ENCODE measurements at places on chromosomes 4 and X.

- DNase-seq = peak; percentile 9
These were observed 66.6 kb downstream of the BLTP1 start for GRCh38 chr4:122218762-122219161.

DNA sequence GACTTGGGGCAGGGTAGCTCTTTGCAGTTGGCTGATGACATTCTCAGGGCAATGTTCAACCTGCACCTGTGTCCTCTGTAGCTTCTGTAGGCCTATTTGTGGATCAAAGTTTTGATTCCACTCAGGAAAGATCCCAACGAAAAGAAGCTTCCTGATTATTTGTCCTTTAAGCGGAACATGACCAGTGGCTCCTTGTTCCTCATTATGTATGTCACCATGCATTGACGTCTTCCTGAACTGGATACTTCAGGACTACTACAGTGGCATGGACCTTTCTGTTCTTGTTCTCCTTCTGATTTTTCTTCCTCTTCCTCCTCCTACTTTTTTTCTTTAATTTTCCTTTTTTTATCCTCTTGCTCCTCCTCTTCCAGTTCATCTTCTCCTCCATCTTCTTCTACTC is 62.4 kb downstream of the NBDY start:
- no peak for DNase-seq

GRCh38 chr4:122156819-122157218 is 4.7 kb downstream of the BLTP1 start:
- no peak for DNase-seq

DNA sequence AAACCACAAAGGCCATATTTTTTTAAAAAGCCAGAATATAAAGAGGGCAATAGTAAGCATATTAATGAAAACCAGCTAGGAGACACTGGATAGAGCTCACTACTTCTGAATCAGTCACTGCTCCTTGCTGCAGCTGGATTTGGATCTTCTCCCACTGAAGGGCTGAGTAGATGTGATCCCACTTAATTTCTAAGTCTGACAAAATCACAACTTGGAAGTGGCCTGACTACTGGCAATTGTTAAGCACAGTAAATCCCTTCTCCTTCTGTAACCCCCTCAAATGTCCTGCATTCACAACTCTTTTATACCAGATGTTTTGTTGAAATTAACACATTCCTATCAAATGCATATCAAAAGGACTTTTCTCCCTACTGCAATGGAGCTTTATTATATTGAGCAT is 72.9 kb downstream of the AMMECR1 start:
- no peak for DNase-seq

DNA sequence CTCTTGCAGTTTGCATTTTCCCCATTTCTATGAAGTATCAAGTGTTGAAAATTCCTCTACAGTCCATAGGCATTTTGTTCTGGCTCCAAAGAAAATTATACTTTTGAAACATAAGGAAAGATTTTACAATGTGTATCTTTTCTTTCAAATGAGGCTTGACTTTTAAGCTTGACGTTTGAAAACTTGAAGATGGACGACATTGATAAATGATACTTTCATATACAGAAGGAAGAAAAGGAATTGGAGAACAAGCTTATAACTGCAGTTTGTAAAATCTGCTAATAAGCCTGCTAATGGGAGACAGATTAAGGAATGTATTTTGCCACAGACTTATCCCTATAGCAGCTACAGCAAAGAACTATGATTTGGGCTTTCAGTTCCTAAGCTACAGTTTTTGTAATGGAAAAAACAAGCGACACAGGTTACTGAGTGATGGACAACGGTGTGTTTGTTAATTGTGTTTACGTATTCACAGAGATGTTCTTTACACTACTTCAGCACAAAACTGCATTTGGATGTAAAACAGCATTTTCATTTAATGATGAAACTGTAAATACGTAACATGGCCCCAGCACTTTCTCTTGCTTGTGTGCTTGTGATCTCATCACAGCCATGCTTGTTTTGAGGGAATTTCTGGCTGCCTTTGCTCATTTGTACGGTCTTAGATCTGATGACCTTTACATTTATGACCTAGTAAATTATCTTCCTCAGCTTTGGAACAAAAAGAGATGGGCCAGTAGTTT is 83.2 kb upstream of the FAT1 start:
- DNase-seq = no peak

GRCh38 chrX:80807992-80808735 is 1.5 kb downstream of the BRWD3 start:
- DNase-seq = peak; percentile 83

- DNase-seq = peak; percentile 72
These were observed 213.1 kb upstream of the FAT1 start for GRCh38 chr4:186936496-186937375.

DNA sequence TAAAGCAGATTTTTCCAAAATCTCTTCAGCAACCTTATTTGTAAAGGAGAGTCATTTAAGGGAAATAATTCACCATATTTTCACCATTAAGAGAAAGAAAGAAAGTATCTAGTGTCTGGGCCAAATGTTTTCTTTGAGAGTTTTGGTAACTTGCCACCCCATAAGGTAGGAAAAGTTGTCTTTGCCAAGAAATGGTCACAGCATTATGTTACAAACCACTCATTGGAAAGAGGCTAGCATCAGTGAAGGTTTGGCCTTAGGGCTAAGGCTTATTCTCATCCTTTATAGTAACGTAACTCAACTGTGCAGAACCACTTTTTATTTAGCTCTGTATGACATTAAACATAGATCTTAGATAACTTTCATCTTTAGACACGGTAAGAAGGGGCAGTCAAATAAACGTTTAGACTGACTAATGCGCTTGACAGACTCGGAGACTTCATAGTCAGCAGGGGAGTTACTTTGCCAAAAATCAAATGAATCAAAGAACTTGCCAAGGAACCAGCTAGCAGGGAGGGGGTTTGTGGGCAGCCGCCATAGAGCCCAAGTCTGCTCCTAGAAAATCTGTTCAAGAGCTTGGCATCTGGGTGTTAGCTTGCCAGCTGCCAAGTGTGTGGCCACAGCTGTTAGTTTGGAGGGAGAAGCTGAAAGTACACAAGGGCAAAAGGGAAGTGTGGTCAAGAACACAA is 182.8 kb upstream of the GRID2 start:
- DNase-seq = peak; percentile 86

DNA sequence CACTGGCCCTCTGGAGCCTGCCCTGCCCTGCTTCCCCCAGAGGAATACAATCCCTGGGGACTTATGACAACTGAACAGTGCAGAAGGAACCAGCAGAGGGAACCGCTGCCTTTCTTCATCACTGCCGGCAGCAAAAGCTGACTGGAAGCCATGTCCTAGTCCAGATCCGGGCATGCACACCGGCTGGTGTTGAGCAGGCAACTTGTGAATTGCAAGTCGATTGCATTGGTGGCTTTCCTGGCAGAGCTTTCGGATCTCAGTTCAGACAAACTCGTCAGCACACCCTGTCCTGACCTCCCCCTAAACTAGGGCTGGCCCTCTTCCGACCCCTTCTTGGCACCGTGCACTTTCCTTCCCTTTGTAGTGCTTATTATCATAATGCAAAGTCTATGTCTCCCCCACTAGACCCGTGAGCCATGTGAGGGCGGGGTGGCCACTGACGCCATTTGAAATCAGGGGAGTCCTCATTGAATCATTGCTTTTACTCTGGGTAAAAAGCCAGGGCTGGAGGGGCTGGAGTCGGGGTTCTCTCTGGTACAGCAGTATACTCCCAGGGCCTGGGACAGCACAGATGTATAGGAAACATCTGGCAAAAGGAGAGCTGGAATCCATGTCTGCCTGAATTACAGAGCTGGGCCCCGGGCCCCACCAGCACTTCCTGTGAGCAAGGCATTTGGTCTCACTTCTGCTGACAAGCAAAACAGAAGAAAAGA is 1.8 kb downstream of the ARHGAP4 start:
- no peak for DNase-seq

GRCh38 chrX:130080791-130081367 is 29.4 kb downstream of the ELF4 start:
- no peak for DNase-seq

GRCh38 chr4:26239801-26240200 is 81.0 kb upstream of the RBPJ start:
- no peak for DNase-seq

- no peak for DNase-seq
These were observed 1.5 kb upstream of the NSD2 start for GRCh38 chr4:1869530-1870327.

- no peak for DNase-seq
These were observed 691.3 kb upstream of the PCDH7 start for GRCh38 chr4:30028826-30029225.

DNA sequence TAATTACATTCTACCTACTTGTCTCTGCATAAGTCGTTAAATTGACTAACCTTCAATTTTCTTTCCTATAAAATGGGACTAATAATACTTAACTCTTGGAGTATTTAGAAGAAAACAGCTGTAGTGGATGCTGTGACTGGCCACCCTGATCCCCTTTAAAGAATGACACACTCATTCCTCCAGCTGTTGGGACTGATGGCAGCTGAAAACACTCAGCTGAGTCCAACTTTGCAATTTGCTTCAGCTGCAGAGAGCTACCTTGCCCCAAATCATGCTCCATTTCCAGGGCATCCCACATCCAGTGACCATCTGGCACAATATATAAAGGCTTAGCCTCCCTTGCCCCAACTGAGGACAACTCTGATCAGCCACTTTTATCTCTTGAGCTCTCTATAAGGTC is 89.1 kb downstream of the MID1IP1 start:
- DNase-seq = no peak

GRCh38 chr4:54439831-54440243 is 210.7 kb downstream of the PDGFRA start:
- DNase-seq = peak; percentile 19

GRCh38 chr4:87121341-87122065 is 98.9 kb downstream of the KLHL8 start:
- peak; percentile 31 for DNase-seq

DNA sequence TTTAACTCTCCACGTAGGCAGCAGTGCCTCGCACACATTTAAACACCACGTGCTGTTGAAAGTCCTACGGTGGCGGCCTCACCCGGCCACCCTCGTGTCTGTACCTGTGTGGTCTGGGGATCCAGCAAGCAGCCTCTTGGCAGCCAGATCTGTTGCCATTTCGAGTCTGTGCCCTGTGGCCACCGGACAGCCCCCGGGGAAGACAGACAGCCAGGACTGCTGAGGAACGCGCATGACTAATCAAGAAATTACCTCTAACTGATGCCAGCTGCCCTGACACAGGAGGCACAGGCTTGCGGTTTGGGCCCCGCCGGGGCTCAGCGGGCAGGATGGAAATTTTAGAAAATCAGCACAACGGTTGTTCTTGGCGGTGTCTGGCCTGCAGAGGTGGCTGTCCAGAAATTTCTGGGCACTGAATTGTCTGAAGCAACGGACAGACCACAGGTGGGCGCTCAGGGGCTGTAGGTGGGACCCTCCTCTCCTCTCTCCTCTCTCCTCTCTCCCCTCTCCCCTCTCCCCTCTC is 15.6 kb upstream of the ASMTL start:
- peak; percentile 73 for DNase-seq

- DNase-seq = peak; percentile 40
These were observed 132.4 kb downstream of the ENOX2 start for GRCh38 chrX:130770615-130771014.

GRCh38 chrX:136768469-136769084 is 12.2 kb downstream of the ARHGEF6 start:
- peak; percentile 79 for DNase-seq

DNA sequence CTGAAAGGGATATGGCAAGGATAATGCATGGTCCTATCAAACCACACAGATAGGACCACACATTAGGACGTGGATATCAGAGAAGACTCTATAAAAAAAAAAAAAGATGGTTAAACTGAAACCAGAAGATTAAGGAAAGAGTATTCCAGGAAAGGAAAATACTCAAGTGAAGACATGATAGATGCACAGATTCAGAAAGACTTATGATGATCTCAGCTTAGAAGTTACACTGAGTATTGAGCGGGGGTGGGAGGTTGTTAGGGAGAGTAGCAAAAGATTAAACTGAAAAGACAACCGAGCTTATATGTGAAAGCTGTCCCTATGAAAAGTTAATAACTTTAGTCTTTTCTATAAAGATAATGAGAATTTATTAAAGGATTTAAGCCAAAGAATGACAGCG is 211.0 kb upstream of the EMCN start:
- no peak for DNase-seq
